ENCODE measurements at places on chromosomes 3 and 15.

- DNase-seq: peak; percentile 52
Measured at GRCh38 chr3:117752984-117753717, 1043.6 kb downstream of the TUSC7 start.

DNA sequence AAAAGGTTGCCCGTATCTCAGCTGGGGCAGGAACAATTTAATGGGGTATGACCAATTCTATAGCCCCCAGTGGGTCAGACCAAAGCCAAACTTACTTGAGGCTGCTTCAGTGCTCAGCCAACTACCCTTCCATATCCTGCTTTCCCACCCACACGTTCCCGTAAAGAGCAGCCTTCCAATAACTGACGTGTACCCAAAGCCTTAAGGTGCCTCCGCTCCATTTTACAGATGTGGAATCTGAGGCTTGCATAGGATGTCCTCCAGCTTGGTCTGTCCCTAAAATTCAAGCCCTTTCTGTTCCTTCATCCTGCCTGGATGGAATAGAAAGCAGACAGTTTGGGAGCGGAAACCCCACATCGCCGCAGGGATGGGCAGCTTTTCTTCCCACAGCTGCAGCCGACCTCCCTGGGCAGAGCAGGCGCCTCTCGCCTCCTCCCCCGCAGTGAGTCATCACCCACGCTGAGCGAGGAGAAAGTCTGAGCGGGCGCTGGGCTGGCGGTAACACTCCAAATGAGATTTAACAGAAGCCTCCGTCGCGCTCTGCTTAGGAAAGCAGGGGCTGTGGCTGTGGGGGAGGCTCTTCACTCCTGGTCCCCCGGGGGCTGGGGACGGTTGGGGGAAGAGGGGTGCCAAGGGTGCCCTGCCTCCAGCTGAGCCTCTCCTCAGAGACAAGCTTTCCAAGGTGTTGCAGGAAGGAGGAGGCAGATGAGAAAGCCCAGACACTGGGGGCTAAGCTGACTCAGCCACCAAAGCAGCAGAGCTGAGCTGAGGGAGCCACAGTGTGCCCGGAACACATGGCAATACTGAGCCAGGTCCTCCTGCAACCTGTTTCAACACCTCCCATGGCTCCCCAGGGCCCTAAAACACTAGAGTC lies 57.8 kb upstream of the HRH1 start:
- DNase-seq: peak; percentile 74

DNA sequence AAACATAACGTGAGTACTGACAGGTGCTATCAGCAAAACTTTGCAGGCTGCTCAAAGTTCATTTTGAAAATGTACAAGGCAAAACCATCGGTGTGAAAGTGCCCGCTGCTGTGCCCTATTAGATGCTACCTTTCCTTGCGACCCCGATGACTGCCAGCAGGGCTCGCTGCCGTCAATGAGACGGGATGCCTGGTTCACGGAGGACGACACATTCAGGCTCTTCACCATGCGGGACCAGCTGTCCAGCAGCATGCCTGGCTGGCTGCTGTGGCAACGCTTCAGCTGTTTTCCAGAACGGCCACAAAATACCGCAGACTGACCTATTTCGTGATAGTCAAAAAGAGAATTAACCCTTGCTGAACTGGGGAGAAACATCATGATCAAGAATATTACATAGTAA lies 92.7 kb upstream of the OCA2 start:
- peak; percentile 57 for DNase-seq

GRCh38 chr3:1275495-1275894 lies 182.7 kb downstream of the CNTN6 start:
- DNase-seq: no peak

DNA sequence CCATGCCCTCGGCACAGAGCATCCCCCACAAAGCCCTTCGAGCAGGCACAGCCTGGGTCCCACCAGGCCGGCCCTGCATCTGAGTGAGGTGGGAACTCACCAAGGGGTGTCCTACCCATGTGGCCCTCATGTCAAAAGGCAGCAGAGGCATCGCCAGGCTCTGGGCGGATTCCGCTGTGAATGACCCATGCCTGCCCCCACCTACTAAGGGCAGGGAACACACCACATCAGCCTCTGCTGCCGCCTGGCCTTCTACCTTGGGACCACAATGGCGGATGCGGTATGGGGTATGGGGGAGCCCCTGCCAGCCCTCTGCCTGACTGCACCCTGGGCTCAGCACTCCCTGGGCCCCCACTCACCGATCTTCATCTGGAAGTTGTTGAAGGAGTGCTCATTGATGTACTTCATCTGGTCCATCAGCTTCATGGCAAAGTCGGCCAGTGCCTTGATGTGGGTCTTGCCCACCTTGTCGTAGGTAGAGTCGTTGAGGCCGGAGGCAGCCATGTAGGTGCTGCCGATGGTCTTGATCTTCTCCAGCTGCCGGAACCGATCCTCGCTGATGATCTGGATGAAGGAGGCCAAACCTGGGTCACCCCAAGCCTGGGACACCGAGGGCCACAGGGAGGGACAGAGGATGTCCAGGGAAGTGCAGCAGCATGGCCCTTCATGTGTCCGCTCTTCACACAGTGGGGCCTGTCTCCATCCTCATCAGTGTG lies 87.8 kb downstream of the SEC22A start:
- no peak for DNase-seq

DNA sequence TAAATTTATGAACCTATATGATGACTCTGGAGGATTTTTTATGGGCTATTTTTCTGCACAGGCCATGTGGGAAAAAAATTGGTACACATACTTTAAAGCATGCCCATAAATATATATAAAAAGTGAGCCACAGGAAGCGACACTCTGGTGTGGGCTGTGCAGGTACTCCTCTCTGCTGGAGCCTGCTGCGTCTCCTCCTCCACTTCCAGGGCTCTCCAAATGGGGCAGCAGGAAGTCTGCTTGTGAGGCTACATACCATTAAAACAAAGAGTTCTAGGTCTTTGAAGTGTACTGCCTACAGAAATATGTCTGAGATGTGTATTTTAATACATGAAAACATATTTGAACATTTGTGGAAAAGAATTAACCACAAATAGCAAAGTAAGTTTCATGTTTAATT lies 135.1 kb downstream of the CTNNB1 start:
- no peak for DNase-seq

DNA sequence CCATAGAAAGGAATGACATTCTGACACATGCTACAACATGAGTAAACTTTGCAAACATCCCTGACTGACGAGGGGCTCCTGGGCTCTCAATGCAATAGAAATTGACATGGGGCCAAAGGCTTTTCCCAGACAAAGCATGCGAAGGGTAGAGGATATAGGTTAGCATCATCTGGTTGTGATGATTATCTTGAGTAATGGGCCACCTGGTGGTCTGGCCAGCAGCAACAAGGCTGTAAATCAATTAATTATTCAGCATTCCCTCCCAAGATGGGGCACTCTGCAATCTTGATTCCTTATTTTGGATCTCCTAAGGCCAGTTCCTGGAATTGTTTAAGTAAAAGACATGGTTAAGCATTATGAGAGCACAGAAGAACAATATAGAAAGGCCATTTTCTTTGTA lies 99.2 kb downstream of the AGBL1 start:
- DNase-seq: no peak

GRCh38 chr15:78007964-78008886 lies 69.3 kb downstream of the TBC1D2B start:
- no peak for DNase-seq

- DNase-seq: no peak
Measured at GRCh38 chr3:125309476-125309875, 65.6 kb downstream of the ZNF148 start.

- DNase-seq: no peak
Measured at GRCh38 chr3:11076711-11077110, 77.6 kb upstream of the HRH1 start.

DNA sequence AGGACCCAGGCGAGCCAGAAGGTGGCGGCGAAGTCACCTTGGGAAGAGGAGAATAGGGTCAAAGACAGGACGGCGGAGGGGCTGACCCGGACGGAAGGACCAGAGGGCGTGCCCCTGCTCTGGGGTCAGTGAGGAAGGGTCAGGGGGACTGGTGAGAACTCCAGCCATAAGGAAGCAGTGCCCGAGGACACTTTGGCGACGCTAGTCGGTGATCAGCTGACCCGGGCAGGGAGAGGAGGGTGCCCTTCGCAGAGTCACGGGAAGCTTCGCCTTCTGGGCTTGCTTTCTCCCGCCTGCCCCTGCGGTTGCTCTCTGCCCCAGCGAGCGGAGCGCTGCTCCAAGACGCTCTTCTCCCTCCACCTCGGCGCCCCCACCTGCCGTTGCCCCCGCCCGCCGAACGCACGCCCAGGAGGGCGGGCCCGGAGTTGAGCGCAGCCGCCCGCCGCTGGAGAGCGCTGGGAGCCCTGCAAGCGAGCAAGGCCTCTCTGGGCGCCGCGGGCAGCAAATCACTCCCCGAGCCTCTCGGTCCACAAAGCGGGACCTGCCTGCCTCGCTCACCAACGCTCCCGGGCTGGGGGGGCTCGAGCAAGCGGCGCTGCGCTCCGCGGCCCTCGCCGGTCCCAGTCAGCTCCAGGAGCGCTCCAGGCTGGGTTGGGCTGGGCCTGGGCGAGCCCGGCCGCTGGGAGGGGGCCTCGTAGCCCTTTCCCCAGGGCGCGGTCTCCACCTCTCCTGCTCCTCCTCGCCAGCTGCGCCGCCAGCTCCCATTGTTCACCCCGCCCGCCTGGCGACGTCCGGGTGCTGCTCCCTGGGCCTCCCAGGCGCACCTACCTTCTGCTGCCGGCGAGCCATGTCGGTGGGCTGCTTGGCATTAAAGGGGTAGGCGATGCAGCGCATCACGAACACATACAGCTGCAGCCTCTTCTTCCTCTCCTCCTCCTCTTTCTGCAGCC lies 1.2 kb downstream of the CADPS start:
- peak; percentile 34 for DNase-seq

GRCh38 chr3:181823716-181824115 lies 112.0 kb downstream of the SOX2 start:
- DNase-seq: no peak

DNA sequence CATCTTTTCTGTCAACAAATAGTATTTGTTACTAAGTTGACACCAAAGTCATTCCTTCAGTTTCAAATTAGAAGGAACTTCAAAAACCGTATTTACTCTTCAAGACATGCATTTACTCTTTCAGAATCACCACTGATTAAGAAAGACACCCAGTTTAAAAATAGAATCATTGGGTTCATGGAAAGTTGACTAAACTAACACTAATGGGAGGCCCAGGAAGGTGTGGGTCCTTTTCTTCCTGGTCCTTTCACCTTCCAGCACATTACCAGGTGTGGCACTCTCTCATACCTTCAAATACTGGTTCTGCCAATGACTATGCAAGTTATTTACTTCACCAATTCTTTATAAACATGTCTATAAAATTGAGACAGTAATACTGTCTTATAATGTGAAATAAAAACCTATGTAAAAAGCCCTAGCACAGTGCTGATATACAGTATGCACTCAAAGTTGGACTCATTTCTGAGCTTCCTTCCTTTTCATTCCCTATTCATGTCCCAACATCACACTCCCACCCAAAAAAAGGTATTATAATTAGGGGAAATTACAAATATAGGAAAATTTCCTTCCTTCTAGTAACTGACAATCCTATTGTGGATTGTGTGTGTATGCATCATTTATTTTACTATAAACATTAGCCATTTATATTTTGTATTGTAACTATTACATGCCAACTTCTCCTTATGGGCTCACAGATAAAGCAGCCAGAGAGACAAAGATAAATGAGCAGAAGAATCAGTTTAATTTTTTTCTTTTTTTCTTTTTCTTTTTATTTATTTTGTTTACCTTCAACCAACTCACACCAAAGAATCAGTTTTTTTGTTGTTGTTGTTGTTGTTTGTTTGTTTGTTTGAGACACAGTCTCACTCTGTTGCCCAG lies 48.9 kb downstream of the LRRFIP2 start:
- DNase-seq: no peak

DNA sequence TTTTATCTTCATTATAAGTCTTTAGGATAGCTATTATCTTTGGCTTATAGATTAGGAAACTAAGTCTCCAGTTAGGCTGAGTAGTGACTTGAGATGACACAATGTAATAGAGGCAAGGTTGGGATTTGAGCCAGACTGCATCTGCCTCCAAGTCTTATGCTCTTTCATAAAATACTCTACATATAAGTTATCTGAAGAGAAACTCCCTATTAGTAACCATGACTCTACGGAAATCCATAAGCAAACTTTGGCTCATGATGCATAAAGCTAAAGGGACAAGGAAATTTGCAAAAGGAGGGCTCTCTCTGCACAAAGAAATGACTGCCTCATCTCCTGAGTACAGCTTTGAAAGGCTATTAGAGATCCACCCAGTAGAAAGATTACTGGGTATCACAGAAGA lies 77.6 kb upstream of the FRMD4B start:
- peak; percentile 45 for DNase-seq

DNA sequence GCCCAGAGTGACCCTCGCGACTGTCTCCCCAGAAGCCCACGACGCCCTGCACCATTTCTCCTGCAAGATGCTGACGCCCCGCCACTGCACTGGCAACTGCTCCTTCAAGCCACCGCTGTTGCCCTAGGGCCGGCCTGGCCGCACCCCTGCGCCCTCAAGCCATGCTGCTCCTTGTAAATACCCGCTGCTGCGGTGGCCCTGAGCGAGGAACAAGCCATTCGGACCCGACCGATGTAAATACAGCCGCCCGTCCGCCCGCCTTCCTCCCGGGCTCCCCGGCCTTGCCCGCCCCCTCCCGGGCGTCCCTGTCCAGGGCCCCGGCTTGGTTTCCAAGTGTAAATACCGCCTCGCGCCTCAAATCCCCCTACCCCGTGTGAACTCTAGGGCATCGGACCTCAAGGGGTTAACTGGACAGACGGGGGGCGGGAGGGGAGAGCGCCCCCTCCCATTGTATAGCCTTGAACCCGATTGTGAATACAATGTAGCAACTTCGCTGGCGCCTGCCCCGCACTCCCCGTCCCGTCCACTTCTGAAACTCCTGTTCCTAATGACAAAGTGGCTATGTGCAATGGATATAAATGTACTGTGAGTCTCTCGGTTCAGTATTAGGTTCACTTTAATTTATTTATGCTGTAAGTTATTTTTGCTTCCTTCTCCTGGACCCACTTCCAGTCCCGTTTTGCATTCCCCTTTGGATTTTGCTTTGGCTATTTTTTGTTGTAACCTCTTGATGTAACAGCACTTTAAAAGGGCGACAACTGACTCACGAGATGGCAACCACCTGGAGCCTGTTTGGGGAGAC lies 5.9 kb downstream of the RNU6-1 start:
- DNase-seq: no peak

DNA sequence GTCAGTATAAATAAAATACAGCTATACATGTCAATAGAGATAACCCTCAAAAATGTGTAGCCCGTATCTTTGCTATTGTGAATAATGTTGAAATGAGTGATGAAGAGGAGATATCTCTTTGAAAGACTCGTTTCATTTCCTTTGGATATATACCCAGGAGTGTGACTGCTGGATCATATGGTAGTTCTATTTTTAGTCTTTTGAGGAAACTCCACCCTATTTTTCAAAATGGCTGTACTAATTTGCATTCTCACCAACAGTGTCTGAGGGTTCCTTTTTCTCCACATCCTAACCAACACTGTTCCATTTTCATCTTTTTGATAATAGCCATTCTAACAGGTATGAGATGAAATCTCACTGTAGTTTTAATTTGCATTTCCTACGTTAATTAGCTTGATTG lies 237.5 kb upstream of the GBE1 start:
- DNase-seq: no peak

DNA sequence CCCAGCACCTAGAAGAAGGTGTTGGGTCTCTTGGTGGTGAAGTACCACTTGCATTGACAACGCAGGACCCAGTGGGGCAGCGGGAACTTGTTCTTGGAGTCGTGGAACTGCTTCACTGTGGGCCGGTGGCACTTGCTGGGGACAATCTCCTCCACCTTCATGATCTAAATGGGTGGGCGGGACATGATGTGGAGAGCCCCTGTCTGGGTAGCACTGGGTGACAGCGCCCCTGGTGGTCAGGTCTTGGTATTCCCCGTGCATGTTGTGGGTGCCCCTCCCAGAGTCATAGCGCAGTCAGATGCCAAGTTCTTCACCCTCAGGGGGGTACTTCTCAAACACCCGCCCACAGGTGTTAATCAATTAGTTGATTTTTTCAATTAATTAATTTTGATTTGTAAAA lies 60.2 kb downstream of the AGBL1 start:
- DNase-seq: no peak
